ENCODE measurements at places on chromosomes 7 and 10.

DNA sequence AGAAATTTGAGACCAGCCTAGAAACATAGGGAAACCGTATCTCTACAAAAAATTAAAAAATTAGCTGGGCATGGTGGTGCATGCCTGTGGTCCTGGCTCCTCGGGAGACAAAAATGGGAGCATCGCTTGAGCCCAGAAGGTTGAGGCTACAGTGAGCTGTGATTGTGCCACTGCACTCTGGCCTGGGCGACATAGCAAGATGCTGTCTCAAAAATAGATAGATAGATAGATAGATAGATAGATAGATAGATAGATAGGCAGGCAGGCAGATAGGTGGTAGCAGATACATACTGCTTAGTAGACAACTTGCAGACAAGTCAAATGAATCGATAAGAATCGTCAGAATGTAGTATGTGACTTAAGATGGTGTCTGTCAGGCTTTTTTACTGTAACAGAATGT, 106.9 kb downstream of the SND1 start:
- DNase-seq = no peak

- peak; percentile 27 for DNase-seq
These were observed 43.5 kb downstream of the ADK start for GRCh38 chr10:74194545-74194944.

DNA sequence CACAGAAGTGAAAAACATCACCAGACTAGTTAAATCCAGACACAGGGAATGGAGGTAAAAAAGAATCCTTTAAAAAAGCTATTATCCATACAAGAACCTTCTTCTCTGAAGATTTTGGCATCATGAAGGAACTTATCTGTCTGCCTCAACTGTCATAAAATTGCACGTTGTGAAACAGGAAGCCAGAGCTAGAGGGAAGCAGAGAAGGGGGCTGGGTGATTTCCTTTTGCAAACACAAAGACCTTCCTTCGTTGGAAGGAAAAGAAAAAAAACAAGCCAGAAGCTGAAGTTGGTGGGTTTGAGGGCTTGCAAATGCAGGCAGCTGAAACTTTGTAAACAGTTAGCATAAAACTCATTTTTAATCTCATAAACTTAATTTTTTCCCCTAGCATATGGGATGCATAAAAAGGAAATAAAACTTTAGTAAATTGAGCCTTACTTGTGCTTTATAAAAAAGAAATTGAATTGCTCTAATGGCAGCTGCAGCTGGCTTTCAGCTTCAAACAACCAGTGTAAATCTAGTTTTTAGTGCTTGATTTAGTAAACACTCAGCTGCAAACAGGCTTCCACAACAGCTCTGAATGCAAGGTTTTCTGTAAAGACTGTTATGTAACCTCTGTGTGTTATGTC, 101.6 kb downstream of the OTUD1 start:
- DNase-seq = no peak

GRCh38 chr10:73871295-73872189, 2.8 kb downstream of the CAMK2G start:
- DNase-seq = no peak

- DNase-seq = no peak
These were observed 247.8 kb downstream of the CREB5 start for GRCh38 chr7:28660132-28660531.

DNA sequence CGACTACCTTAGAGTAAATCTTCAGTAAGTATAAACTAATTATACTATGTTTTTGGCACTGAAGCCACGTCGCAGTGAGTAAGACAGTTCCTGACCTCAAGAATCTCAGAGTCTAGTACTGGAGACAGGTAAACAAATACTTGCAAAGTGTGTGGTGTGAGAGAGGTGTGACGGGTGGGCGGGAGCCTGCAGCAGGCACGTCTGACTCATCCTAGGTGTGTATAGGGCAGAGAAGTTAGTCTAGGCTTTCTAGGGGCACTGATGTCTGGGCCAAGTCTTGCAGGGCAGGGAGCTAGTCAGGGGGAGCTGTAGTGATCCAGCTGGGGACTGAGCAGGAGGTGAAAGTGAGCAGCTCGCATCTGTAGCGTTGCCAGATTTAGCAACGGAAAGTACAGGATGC, 35.9 kb upstream of the SFTPD start:
- DNase-seq = no peak

DNA sequence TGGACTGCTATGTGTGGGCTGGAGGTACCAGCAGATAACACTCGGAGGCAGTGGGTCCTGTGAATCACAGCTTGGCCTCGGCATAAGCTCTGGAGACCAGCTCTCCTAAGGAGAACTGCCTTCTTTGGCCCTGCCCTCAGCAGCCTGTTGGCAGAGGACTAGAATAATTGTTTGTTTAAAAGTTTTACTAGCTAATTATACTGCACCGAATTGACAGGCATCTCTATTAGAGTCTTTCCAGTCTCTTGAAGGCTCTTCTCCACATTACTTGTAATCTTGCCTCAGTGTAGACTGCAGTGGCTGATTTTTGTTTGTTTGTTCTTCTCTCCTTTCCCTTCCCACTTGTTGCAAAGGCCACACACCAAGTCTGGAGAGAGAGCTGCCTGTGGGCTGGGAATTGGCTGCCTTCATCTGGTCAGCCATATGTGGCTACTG, 183.2 kb downstream of the AUTS2 start:
- DNase-seq = no peak

GRCh38 chr10:128958834-128959690, 508.0 kb upstream of the MGMT start:
- no peak for DNase-seq

DNA sequence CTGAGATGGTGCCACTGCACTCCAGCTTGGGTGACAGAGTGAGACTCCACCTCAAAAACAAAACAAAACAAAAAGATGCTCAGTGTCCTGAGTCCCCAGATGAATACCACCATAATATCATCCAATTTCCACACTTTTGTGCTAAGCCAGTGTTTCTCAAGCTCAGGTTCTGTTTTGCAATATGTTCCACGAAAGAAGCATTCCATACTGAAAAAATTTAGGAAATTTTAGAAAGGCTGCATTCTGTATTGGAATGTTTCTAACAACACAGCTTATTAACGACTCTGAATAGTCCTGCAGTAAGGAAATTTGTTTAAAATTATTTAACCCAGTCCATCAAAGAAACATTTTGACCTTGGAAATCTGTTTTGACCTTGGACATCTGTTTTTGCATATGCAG, 142.4 kb downstream of the EPC1 start:
- DNase-seq = no peak

GRCh38 chr10:102610441-102610887, 33.8 kb upstream of the TRIM8 start:
- DNase-seq = no peak

DNA sequence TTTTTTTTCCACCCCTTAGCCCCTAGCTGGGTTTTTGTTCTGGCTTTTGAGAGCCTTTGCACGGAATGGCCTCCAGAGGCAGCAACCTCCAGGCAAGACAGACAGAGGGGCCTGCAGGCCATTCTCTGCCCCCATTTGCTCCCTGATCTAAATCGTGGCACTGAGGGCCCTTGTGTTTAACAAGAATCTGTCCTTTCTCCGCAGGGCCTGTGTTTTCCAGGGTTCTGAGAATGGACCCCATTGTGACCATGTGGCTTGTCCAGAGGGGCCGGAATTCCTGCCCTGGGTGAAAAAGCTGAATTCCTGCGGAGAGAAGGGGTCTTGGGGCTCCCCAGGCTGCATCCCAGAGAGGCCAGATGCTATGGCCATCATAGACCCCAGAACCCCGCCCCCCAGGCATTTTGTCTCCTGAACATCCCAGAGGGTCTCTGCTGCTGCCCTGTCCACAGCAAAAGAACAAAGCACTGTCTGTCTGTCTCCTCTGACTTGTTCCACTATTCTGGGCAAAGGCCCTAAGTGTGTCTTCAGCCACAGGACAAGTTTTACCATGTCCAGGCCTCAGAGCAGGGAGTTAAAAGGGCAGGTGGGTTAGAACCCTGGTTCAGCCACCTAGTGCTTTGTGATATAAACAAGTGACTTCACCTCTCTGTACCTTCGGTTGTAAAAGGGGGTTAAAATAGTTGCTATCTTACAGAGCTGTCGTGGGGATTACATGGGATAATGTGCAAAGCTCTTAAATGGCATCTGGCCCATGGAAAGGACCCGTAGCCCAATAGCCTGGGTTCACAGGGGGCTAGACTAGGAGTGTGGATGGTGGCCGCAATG, 155.6 kb downstream of the SH3PXD2A start:
- DNase-seq = no peak

DNA sequence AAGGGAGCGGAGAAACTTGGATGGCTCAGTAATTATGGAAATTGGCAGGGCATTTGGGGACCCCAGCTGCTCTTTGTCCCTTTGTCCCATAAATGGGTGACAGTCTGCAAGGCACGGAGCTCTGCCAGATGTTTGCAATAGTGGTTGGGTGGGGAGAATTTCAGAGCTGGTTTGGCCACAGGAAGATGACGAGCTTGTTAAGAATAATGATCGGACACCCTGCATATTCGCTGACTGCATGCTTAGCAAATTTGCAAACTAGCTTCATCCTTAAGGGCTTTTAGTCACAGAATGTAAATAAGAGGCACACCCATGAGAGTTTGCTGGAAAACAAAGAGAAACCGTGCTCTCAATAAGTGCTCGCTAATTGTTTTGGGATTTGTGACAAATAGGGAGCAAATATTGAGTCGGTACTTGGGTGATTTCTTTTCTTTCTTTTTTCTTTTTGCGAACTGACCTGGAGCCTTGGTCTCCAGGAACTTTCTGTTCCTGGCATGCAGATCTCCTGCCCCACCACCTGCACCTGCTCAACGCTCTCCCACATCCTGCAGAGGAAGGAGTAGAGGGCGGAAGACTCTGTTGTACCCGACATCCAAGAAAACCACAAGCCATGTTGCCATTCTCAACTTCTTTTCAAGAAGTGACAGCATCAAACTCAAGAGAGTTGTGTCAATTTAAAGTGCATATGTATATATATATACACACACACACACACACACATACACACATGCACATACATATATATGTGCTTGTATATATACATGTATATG, 238.9 kb downstream of the CAMK1D start:
- no peak for DNase-seq

GRCh38 chr7:121639705-121640104, 233.3 kb upstream of the PTPRZ1 start:
- DNase-seq = no peak

GRCh38 chr7:50661345-50662040, 96.3 kb upstream of the DDC start:
- DNase-seq = no peak

- no peak for DNase-seq
These were observed 82.5 kb upstream of the PCBD1 start for GRCh38 chr10:70970830-70971229.

DNA sequence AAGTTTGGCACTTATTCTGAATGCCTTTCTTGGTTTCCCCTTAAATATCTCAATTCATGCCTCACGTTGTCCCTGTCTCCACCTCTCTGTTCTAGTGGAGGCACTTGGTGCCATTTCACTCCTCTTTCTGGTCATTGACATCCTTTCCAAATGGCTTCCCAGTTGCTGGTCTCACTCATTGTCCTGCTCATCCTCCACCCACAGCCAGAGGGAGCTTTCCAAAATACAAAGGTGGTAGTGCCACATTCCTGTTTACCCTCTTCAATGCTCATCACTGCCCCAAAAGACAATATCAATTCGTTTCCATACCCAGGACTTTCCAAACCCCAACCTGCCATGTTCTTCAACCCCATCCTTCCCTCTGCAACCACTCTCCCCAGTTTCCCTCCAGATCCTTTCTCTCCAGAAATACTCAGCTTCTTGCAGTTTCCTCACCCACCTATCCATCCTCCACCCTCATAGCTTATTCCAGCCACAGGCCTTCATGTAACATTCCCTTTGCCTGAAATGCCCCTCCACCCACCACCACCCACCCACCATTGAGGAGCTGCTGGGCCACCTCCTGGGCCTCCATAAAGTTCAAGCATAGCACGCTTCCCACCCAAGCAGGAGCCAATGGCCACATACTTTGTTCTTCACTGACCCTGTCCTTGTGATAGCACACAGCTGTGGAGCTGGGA, 63.1 kb upstream of the ADRB1 start:
- DNase-seq = peak; percentile 7

DNA sequence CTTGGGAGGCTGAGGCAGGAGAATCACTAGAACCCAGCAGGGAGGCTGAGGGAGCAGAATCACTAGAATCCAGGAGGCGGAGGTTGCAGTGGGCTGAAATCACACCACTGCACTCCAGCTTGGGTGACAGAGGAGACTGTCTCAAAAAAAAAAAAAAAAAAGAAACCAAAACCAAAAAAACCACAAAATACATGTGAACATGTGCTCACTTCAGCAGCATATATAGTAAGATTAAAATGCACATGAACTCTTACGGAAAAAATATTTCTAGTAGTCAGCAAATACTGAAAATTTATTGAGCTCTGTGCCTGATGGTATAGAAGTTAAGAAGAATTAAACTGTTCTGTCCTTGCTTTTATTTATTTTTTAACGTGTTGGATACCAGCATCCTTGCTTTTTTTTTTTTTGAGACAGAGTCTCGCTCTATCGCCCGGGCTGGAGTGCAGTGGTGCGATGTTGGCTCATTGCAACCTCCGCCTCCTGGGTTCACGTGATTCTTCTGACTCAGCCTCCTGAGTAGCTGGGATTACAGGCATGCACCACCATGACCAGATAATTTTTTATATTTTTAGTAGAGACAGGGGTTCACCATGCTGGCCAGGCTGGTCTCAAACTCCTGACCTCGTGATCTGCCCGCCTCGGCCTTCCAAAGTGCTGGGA, 9.6 kb upstream of the ZNF487 start:
- DNase-seq = no peak

GRCh38 chr10:30705101-30705624, 75.6 kb upstream of the LYZL2 start:
- DNase-seq = no peak

DNA sequence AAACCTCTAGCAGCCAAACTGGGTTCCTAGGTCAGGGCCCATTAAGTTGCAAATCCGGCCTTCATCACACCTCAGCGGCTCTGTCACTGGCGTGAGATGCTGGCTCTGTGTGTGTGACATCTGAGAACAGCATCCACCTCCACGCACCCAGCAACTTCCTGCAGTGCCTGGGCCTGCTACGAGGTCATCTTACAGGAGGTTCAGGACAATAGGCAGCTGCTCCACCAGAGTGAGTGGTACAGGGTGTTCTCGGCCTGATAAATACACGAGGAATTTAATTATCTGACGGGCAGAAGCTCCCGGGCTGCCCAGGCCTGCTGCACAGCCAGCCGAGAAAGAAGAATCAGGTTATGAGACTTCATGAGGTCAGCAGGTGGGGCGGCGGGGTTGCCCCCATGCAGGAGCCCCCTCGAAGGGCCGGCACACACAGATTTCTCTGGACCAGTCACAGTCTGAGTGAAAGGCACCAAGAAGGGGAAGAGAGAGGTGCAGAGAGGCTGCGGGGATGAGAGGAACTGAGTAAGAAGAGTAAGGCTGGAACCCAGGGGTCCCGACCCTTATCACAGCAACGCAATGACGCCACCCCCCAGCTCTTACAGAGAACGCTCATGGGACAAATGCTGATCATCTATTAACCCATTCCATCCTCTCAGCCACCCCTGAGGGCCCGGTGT, 49.3 kb downstream of the CALML3 start:
- no peak for DNase-seq

DNA sequence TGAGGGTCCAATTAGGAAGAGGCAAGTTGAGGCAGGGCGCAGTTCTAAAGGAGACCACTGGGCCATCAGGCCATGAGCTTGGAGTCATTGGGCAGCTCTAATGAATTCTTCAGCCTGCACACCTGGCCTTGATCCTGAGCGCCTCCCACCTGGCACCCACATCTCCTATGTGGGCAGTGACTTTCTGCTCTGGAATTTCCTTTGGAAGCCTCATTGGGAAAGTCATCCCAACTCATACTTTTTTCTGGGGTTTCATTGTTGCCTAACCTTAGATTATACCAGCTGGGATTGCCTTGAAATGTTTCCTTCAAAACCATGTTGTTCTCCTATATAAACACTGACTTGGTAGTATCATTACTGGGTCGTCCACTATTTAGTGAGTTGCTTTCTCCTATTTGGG, 54.1 kb downstream of the PLPP4 start:
- DNase-seq = peak; percentile 16

GRCh38 chr10:110326351-110327032, 21.8 kb upstream of the SMNDC1 start:
- DNase-seq = peak; percentile 70

All from RKO (cell line).